ENCODE measurements at places on chromosomes 2 and 18.

DNA sequence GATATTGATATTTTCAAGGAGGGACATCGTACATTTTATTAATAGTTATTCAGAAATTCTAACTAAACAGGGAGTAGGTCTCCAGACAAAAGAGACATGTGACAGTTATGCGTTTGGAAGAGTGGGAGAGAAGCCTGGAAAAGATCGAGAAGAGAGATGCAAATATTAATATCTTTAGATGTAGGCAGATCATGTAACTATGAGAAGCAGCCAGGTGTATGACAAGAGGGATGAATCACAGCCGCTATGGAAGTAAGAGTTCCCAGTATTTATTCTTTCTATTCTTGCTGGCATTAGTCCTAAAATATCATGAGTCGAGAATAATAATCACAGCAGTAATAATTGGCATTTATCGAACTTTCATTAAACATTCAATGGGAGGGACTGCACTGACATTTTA lies 140.2 kb downstream of the CSRNP3 start:
- DNase-seq: no peak

- no peak for DNase-seq
Observed at GRCh38 chr2:217740178-217740577, 262.6 kb downstream of the TNS1 start.

- DNase-seq: no peak
Observed at GRCh38 chr2:118837067-118837466, 10.4 kb downstream of the EN1 start.

DNA sequence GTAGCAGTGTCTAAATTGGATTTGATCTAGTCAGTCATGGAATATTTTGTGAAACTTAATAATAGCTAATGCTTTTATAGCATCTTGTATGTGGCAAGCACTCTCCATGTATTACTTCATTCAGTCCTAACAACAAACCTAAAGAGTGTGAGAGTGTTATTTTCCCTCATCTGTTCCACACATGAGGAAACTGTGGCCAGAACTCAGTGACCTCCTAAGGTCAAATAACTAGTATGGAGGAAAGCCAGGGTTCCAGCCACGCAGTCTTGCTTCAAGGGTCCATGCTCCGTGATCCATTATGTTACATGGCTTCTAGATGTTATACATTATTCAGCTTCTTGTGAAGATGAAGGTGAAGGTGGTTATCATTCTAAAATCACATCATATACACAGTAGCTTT lies 45.5 kb downstream of the TWSG1 start:
- DNase-seq: no peak

- DNase-seq: no peak
Observed at GRCh38 chr2:854460-854859, 96.2 kb upstream of the SNTG2 start.

DNA sequence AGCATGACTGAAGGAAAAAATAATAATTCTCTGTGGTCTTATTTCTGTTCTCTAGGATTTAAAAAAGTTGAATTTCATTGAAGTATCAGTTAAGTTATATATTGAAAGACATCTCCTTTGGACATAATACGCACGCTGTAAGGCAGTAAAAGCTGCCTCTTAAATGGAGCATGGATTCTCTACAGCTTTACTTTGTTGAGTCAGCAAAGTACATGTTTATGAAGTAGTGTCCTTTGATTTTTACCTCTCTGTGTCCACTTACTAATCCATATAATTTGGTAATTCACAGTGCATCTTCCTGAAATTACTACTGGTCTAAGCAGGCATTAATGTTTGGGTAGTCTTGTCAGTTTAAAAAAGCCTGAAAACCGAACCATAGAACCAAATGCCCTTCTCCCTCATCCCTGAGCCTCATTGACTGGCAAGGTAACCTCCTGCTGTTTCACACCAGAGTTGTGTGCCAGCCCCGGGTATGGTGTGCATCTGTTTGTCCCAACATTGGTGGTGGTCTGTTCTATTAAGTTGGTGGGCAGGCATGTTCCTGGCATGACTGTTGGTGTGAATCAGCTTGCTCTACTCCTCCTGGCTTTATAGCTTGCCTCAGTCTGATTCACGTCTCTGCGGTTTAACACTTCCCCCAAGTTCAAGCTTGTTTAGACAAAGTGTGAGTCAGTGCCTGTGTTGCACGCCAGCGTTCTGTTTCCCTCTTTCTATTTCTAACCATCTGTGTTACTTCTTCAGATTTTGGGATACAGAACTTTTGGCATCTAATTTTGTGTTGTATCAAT lies 71.0 kb upstream of the ITM2C start:
- DNase-seq: peak; percentile 65

DNA sequence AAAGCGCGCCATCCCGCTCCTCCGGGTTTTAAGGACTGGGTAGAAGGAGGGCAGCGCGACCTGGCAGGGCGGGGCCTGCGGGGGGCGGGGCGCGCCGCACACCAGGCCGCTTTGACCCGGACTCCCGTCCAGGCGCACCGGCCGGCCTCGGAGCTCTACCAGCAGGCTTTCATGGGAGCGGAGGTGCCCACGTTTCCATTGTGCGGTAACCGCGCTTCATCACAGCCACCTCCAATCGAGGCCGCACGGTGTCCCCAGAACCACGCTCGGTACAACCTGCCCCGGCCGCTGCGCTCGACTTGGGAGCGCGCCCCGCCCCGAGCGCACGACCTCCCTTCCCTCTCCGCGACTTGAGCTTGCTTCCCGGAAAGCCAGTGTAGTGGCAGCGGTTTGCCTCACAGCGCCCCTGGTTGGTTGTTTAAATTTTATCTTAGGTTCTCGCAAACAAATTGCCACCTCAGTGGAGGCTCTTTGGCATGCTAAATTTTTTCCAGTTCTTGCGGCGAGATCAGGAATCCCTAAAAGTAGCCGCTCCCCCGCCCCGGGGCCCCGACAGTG lies 280 bp upstream of the CYP1B1 start:
- no peak for DNase-seq

DNA sequence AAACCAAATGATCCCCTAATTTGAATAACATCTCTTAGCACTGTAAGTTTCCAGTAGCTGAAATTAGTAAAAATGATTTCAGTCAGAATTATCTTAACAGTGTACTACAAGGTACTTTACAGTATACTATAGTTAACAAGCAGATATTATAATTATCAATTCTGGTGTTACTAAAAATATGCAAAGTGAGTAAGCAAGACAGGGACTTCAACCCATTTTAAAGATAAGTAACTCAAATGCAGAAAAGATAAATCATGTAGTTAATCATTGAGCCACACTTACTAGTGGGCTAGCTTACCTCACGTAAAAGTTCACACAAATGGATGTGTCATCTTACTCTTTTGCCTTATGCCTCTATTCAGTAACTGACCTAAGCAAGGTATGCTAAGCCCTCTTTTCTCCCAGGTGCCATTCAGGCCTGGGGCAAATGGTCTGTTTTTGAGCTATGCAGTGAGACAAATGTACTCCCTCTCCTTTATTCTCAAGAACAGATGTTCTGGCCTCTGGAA lies 101.0 kb downstream of the NBAS start:
- no peak for DNase-seq

DNA sequence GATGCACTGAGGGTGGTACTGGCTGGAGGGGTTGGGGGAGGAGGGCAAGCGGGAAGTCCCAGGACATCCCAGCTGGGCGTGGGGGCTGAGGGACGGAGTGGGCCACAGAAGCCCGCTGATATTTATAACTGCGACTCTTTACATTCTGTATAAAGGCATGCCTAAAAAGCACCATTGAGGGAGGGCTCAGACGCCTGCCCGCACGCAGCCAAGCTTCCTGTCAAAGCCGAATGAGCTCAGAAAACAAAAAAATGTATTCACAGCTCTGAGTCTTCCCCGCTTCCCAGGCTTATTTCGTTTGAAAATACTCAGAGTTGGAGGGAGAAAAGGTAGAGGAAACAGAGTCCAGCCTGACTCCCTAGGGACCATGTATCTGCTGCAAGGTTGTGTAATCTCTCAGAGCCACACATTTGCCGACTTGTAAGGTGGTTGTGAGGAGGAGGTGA lies 170.1 kb upstream of the HAAO start:
- DNase-seq: no peak

DNA sequence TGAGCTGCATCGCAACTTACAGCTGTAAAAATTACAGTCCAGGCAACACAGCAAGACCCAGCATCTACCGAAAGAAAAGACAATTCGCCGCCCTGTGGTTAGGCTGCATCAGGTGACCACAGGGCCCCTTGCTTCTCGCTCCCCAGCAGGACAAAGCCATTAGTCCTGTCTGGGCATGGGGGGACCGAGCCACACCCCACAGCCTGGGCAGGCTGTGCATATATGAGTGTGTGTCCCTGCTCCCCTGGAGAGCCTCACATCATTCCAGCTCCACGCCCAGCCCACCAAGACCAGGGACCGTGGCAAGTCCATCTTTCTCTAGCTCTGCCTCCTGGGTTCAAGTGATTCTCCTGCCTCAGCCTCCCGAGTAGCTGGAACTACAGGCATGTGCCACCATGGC lies 33.9 kb downstream of the SNORC start:
- no peak for DNase-seq

DNA sequence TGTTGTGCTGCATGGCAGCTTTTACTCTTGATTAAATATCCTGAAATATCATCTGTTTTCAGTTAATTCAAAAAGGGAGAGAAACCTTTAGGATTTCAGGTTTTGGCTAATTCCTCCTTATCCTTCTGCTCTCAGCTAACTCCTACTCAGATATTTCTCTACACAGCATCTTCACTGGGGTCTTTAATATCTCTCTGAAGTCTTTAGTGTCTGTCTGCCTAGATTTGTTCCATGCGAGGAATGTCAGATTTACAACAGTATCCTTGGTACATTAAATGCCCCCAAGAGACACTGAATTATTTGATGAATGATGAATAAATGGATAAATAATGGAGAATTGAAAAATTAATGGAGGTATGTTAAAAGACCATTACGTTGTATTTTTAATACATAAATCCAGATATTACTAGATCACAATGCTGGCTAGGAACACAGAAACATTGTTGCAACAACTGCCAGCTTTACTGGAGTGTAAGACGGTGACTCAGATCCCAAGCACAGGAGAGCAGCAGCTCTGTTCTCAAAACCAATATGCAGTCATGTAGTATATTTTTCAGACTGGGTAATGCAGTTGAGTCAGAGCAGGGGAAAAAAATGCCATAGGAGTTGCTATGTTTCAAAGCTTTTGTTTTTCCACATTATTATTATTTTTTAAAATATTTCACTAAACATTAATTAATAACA lies 388.0 kb upstream of the SYT4 start:
- DNase-seq: no peak

- DNase-seq: no peak
Observed at GRCh38 chr18:8942909-8943545, 159.5 kb upstream of the NDUFV2 start.

DNA sequence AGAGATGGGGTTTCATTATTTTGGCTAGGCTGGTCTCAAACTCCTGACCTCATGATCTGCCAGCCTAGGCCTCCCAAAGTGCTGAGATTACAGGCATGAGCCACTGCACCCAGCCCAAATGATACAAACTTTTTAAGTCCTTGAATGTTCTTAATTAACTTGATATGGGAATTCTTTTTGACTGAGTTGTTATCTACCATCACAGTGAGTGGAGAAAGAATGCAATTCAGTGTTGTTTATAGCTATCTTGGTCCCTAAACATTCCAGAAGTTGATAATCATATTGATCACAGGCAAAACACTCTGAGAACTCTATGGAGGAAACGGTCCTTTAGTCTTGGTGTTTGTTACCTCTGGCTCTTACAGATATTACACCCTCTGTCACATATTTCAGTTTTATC lies 1072.5 kb downstream of the SUCLG1 start:
- DNase-seq: no peak

- no peak for DNase-seq
Observed at GRCh38 chr18:50011813-50012435, 183.0 kb downstream of the MYO5B start.

- DNase-seq: no peak
Observed at GRCh38 chr18:44497311-44497710, 183.4 kb upstream of the SETBP1 start.

DNA sequence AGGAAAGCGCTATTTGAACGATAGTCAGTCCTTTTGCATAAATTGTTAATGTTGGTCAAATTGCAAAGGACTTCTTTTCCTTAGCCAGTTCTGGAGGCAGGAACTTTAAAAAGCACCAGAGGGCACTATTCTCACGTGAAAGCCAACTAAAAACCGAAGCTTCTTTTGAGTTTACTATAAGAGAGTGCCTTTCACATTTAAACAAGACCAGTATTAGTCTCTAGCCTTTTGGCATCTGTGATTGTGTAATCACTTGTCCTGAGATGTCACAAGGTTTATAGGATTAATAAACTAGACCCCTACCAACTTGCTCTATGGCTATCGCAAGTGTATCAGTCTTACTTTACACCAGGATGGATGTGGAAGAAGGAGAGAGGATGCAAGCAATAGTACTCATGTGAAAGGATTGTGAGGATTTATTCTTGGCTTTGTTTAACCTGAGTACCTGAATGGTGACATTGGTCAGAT lies 14.4 kb upstream of the STAT4 start:
- DNase-seq: no peak

- DNase-seq: no peak
Observed at GRCh38 chr2:62354771-62355561, 151.0 kb downstream of the TMEM17 start.

GRCh38 chr18:35938562-35938961 lies 33.9 kb upstream of the RMP24 start:
- DNase-seq: no peak

DNA sequence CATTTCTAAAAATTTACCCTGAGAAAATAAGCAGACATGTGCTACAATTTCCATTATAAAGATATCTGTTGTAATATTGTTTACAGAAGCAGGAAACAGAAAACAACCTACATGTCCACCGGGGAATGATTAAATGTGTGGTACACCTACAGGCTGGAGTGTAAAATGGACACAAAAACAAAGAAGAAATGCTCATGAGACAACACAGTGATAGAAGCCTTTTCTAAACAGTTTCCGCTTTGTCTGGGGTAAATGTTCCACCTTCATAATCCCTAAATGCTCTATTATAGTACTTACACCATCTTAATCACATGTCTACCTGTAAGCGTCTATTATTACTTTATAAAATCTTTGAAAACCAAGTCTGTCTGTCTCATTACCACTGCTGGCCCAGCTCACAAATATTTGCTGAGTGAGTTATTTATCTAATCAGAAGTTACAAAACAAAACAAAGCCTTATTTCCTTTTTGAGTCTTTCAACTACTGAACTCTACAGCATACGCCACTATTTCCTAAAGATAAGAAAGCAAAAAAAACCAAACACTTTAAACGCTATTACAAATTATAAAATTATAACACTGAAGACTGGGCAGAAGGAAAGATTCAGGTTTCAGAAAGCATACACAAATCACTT lies 95.3 kb downstream of the PIGN start:
- DNase-seq: no peak

- no peak for DNase-seq
Observed at GRCh38 chr18:37654731-37655369, 89.3 kb upstream of the CELF4 start.

DNA sequence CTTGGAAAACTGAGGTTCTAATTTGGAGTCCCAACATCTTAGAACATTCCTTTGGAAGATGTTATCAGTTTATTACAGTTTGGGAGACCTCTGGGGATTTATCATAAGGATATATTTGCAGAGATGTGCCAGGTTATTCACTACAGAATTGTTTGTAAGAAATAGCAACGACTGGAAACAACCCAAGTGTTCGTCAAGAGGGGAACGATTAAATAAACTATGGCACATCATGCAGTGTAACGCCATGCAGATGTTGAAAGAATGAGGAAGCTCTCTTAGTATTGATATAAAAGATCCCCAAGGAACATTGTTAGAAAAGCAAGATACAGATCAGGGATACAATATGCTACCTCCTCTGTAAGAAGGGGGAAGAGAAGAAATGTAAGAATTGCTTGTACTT lies 210.6 kb downstream of the TMEM247 start:
- DNase-seq: no peak

- no peak for DNase-seq
Observed at GRCh38 chr2:218924757-218925156, 34.7 kb upstream of the CDK5R2 start.

GRCh38 chr2:119028327-119029174 lies 86.6 kb downstream of the MARCO start:
- no peak for DNase-seq

Measured in T-helper 22 cell (primary cell).